ENCODE measurements at places on chromosomes 1 and 21. TPM values are rescaled to one million over a fixed set of nuclear protein-coding genes. Genes with fewer than 3 reads are reported as not detected.
A peak's percentile ranks its signal among the peaks of the same experiment; 100 is the strongest.

LRRN2 gene
- total RNA-seq, result not detected

C1orf185 gene
- not detected for total RNA-seq

GRCh38 chr1:201504179-201504631 lies 2.7 kb downstream of the CSRP1 start:
- DNase-seq, result no peak

- no peak for DNase-seq
These were observed 8.7 kb downstream of the KHDC4 start for GRCh38 chr1:155925506-155925905.

GRCh38 chr1:24074817-24075589 lies 36.9 kb downstream of the MYOM3 start:
- DNase-seq, result no peak

DNA sequence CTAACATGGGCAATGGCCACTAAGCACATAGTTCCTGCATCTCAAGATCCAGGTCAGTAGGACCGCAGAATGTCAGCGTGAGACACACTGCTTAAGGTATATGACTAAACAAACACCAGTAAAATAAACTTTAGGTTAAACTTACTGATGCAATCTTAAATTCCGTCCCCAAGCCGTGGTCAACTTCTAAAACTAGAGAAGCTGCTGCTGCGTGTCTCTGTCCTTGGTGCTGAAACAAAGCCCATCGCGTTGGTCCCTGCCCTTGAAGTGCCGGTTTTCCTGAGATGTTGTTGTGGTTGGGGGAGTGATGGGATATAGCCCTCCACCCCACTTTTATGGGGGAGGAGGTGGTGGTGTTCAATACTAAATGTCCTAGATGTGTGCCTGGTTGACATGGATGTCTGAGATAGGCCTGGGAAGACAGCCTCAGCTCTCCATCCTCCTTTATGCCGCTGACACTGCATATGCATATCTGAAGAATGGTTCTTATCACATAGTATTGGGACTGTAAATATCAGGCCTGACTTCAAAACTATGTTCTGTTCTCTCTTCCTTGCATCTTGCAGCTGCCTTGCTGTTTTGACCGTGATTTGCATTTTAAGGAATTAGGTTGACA lies 72.0 kb upstream of the KCNA3 start:
- peak; percentile 70 for DNase-seq

- DNase-seq, result no peak
These were observed 367.3 kb downstream of the PTPRU start for GRCh38 chr1:29603622-29604021.

- DNase-seq, result no peak
These were observed 696.6 kb upstream of the BRINP3 start for GRCh38 chr1:191174298-191174697.

- DNase-seq, result peak; percentile 39
These were observed 63.2 kb upstream of the TMEM51 start for GRCh38 chr1:15090373-15090772.

Measured in activated CD4-positive, alpha-beta memory T cell treated with anti-CD3 and anti-CD28 coated beads for 36 hours (primary cell).